ENCODE measurements at places on chromosomes 2 and 18. TPM values are rescaled to one million over a fixed set of nuclear protein-coding genes. Genes with fewer than 3 reads are reported as not detected.

DNA sequence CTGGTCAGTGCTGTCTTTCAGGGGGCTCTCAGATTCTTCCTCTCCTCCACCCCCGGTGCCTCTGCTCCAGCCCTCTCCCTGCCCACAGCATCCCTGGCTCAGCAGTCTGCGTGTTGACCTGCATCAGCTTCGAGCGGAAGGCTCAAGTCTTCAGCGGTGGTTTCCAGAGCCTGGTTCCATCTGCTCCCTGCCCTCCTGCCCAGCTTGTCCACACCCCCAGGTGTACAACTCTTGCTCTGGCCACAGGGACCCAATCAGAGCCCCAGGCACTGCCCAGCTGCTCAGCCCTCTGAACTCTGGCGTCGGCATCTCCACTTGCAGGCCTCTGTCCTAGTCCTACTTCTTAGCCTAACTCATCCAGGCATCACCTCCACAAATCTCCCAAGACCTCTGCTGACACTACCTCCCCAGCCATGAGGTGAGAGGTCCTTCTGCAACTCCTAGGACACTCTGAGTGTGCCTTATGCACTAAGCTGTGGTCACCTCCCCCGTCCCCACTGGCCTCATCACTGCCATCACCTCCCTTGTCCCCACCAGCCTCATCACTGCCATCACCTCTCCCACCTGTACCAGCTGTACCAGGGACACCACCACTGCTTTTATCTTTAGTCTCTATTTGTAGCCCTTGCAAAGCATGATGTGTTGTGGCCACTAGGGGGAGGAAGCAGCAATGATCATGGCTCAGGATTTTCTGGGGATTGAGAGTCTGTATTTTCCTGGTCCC lies 60.9 kb downstream of the EDAR start:
- DNase-seq = no peak

DNA sequence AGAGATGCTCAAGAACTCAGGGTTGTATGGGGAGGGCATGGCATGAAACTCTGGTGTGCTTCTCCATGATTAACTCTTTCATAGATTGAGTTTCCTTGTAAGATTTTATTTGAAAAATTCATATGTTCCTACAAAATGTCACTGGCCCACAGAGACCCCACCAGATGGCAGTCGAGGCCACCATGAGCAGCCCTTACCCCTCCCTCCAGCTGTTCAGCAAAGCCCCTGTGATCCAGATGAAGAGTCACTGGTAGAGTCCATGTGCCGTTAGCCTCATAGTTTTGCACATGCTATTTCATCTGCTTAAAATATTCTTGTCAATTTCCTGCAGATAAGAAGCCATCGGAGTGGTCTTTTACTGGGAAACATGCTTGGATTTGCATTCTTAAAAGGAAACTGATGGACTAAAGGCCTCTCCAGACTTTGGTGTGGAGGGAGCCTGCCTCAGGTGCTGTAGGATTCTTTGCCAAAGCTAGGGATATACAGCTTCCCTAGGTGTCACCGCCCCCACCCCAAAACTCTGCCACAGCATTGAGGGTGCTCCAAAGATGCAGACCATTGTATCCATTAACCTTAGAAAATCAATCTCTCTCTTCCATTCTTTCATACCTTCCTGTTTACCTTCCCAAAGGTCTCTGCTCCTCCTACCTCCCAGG lies 18.8 kb downstream of the ZNF385B start:
- DNase-seq = no peak

- peak; percentile 40 for DNase-seq
These were observed at the start of gene ERFE for GRCh38 chr2:238158509-238159070. Gene ERFE (plus strand): TSS chr2:238158970. CDS start chr2:238159008, 38 bp downstream.

GLI2 gene
- 2.9 TPM for total RNA-seq

CYP27A1 gene
- total RNA-seq = 12.0 TPM

- no peak for DNase-seq
These were observed 80.1 kb downstream of the RBM43 start for GRCh38 chr2:151181524-151181923.

Data from uterus (tissue), 4 donors.